Muscle of back (tissue), 13 donors: ENCODE measurements at places on chromosomes 1 and 21.

DNA sequence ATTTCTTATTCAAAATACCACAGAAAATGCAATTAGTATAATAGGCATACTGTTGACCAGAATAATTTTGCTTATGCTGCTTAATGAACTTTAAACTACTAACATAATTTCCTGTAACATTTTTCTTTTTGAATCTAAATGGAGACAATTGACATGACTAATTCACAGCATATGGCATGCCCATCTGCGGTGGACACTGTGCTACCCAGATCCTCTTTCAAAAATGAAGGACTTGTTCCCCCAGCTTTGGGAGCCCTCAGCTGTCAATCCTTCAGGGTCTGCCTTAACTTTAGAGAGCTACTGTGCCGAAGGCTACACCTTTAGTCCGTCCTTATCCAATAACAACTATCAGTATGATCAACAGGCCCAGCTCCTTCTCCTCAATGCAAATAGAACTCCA is 789.0 kb downstream of the PLA2G4A start:
- no peak for DNase-seq

- DNase-seq = no peak
These were observed 201.0 kb downstream of the NRIP1 start for GRCh38 chr21:14863745-14864210.

GRCh38 chr1:243855616-243856318 is 5.7 kb upstream of the AKT3 start:
- no peak for DNase-seq

DNA sequence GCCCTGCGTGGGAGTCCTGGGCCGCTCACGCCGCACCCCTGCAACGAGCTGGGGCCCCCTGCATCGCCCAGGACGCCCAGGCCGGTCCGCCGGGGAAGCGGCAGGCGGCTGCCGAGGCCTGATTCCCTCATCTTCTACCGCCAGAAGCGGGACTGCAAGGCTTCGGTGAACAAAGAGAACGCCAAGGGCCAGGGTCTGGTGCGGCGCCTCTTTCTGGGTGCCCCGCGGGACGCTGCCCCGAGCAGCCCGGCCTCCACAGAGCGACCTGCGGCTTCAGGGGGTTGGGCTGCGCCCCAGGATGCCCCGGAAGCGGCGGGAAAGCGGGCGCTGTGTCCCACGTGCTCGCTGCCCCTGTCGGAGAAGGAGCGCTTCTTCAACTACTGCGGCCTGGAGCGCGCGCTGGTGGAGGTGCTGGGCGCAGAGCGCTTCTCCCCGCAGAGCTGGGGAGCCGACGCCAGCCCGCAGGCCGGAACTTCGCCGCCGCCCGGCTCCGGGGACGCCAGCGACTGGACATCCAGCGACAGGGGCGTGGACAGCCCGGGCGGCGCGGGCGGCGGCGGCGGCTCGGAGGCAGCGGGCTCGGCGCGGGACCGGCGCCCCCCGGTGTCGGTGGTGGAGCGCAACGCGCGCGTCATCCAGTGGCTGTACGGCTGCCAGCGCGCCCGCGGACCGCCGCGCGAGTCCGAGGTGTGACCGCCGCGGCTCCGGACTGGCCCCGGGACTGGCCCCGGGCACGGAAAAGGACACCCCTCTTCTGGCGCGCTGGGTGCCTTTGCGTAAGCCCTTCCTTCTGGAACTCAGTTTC is 2.7 kb downstream of the FAM110D start:
- DNase-seq = peak; percentile 83

DNA sequence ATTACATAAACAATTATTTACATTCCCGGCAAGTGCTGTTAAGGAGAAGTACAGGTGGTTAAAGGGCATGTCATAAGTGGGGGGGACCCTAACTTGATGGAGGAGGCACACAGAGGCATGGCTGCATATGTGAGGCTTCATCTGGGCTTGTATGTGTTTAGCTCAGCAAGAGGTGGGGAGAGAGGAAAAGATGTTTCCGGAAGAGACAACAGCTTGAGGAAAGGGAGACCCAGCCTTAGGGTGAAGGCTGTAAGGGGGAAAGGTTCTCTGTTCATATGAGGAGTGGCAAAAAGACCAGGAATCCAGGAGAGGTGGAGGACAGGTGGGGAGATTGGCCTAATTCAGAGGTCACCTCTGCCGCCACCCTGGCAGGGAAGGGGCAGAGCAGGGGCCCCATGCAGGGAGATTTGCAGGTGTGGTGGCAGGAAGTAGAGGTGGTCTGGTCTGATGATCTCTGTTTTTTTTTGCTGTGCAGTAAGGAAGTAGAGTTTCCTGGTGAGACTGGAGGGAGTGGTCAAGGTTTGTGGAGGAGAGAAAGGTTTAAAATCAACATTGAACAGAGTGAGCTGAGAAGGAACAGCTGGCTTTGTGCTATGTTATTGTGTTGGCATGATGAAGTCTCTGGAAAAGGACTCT is 9.0 kb downstream of the TRAF5 start:
- no peak for DNase-seq

DNA sequence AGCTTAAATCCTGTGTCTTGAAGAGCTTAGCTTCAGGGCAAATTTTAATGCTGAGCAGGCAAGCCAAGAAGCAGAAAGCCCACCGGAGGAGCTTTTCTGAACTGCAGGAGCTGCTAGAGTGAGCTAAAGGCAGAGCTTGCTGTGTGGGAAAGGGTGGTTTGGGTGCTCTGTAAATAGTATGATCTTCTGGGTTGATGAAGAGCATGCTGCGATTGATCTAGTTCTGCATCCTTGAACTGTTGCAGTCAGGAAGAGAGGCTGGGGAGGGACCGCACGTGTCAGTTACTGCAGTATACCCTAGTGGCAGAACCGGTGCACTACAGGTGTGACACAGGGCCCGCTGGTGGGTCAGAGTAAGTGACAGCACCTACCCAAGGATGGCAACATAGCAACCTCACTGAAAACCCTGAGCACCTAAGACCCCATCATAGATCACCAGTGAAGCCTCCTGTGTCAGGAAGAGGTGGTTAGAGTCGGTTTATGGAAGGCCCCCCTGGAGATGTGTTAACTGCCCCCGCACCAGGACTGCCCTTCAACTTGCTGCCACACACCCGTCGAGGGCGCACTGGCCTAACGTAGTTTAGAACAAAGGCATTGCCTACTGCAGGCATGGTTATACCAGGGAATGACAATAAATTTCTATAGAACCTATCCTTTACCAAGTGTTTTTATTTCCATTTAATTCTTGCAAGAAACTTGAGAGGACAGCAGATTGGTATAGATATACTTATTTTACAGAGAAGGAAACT is 146.0 kb upstream of the KIAA0040 start:
- DNase-seq = no peak

DNA sequence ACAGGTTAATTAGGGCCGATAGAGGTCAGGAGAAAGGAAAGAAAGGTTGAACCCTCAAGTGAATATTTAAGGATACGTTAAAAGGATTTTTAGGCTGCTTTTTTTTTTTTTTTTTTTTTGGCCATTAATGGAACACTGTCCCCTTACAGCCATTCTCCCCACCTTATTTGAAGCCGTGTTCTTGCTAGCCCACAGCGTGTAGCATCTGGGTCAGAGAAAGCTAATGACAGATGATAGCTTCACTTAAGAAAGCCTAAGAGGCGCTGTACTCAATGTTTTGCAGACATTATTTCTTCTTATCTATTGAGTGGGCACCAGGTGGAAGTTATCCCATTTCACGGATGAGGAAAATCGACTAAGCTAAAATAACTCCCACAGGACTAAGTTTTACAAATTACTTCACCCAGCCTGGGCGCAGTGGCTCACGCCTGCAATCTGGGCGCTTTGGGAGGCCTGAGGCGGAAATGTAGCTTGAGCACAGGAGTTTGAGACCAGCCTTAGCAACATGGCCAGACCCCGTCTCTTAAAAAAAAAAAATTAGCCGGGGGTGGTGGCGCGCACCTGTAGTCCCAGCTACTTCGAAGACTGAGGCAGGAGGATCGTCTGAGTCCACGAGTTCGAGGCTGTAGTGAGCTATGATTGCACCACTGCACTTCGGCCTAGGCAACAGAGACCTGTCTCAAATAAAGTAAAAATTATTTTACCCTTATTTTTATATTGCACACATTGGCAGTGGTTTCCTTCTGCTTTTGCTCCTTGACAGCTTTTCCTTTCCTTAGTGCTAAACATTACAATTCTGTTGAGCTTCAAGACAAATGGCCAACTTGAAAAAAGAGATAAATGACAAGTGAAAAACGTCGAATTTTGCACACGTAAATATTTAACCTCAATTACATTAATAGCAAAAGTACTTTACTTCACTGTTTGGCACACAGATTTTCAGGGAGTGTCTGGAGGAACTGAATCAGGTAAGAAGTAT is 1.1 kb upstream of the PHTF1 start:
- DNase-seq = no peak

DNA sequence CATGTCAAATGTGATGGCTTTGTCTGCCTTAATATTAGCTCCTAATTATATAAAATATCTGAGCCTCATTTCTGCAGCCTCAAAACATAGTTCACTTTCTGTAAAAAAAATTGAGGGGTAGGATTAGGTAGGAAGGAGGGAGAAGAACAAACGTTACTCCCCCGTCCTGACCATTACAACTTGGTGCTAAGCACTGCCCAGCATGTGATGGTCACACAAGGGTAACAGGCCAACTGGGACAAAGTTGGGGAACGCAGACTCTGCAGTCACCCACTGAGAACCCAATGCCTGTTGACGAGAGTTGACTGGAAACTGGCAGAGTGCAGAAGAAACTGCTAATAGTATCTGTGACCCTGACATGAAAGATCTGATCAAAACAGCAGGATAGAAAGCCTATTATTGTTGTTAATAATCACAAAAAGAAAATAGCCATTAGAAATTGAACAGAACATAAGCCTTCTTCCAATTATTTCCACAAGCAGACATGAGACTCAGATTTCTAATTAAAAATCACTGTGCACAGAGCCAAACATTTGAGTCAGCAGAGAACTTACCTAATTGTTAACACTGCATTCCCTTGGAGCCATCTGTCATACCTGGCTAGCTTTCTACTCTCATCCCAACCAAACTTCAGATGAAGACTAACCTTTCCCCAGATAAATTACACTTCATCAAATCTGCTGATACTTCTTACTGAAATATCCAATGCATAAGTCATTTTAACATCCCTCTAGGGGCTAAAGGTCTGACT is 5.5 kb downstream of the SORT1 start:
- no peak for DNase-seq

DNA sequence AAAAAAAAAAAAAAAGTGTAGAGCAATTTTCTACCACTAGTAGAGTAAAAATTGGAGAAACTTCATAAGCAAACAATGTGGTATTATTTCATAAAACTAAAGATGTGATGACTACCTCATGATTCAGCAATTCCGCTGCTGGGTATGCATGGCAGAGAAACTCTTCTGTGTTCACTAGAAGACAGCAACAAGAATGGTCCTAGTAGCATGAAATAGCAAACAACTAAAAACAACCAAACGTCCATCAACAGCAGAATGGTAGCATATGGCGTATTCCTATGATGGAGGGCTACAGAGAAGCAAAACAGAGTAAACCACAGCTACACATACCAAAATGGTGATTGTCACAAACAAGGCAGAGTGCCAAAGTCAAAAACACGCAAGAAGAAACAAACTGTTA is 18.9 kb downstream of the HTR1D start:
- no peak for DNase-seq

DNA sequence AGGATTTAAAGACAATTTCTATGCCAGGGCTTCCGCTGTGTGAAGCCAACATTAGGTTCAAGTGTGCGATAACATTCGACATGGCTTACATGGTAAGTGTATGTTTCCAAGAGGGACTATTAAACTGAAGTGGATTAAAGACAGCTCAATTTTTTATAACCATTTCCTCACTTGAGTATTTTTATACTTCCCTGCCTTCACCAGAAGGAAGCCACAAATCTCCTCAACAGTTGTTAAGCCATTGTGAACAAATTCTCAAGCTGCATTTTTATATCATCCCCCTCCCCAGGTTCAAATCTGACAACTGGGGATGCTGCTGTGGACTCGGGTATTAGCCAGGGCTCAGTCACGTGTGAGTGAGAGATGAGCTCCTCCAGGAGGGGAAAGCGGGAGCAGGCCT is 116.3 kb downstream of the RHOU start:
- DNase-seq = no peak

DNA sequence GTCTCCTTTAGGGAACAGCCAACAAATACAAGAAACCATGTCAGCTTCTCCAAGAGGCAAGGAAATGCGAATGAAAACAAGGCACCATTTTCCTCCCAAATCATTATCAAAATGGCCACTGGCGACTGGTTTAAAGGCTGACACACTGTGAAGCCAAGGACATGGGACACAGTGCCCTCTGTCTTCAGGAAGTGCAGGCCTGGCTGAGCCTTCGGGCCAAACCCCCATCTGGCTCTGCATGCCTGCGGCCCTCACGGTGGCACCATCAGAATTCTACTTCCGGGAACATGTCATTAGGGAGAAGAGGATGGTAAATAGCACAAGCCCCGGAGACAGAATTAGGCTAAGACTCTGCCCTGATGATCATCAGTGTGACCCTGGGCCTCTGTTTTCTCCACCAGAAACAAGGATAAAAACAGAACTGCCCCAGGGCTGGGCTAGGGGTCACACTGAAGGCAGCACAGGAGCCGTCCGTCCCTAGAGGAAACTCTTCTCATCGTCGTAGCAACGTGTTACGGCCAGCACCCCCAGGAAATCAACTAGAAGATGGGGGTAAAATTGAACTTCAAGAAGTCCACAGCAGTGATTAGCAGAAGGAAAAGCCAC is 103.5 kb downstream of the NPHP4 start:
- DNase-seq = peak; percentile 23

- DNase-seq = no peak
These were observed 25.6 kb downstream of the CCDC190 start for GRCh38 chr1:162835157-162835899.

DNA sequence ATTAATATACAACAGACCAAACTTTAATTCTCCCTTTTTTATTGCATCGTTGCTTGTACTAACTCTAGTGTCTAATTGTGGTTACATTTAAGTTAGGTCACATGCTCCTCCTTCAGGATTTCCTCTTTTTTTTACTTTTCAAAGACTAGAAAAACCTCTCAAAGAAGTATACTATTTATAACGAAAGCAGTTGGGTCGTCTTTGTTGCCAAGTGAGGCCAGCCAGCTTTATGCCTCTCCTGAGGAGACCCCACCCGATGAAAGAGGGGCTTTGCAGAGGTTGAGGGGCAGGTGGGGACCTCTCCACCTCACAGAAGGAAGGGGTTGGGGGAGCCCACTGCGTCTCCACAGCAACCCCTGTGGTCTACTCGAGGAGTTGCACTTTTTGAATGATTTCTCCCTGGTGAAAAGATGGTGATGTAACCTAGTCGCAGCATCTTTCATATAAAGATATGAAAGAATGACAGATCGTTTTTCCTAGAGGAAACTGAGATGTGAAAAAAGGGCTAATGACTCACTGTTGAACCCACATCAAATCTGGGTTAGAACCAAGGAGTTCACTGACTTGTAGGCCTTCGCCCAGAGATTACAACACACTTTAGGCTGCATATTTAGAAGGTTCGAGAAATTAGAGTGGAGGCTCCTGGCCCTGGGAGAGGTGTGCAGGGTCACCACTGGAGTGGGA is 6.4 kb downstream of the TGFB2 start:
- peak; percentile 58 for DNase-seq

DNA sequence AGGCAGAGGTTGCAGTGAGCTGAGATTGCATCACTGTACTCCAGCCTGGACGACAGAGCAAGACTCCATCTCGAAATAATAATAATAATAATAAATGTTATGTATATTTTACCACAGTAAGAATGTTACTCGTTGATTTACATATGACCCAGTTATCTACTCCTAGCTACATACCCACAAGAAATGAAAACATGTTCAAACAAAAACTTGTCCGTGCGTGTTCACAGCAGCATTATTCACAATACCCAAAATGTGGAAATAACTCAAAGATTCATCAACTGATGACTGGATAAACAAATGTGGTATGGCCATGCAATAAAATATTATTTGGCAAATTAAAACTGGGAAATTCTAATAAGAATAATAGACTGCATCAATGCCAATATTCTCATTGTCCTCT is 31.7 kb upstream of the ENSA start:
- DNase-seq = no peak

GRCh38 chr1:220123889-220124288 is 30.0 kb downstream of the IARS2 start:
- DNase-seq = no peak
